ENCODE measurements at places on chromosomes 7 and 10.

GRCh38 chr10:15472431-15473395, 101.6 kb upstream of the FAM171A1 start:
- DNase-seq = peak; percentile 16

DNA sequence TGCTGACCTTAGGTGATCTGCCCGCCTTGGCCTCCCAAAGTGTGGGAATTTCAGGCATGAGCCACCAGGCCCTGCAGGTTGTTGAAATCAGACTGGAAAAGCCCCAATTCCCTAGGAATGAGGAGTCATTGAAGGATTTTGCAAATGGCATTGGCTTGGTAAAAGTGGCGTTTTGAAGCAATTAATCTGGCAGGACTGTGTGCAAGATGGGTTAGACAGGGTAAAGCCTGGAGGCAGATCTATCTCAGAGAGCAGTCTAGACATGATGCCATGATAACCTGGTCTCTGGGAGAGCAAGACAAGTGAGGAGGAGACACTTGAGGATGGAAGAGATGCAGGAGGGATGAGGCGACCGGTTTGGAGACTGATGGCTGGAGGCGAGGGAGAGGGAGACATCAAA, 45.7 kb upstream of the UBE2H start:
- DNase-seq = no peak

GRCh38 chr10:129972145-129972965, 8.3 kb upstream of the EBF3 start:
- no peak for DNase-seq

GRCh38 chr7:84841809-84842208, 345.0 kb downstream of the SEMA3D start:
- DNase-seq = no peak

GRCh38 chr7:126495733-126496132, 757.0 kb downstream of the GRM8 start:
- no peak for DNase-seq

DNA sequence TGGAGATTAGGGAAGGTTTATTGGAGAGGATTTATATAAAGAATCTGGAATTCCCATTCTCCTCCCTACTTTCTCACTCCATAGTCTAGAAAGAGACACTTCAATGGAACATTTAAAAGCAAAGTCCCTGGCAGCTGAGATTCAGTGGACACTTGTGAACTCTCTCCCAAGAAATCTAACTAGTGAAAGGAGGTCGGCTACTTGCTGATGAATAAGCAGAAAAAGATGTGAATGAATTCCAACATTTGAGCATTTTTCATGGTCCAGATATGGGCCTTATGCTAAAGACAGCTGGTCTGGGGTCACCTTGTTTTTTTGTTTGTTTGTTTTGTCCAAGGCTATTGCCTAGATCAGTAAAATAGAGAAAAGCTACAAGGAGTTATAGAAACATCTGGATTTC, 141.1 kb upstream of the LRRTM3 start:
- no peak for DNase-seq

DNA sequence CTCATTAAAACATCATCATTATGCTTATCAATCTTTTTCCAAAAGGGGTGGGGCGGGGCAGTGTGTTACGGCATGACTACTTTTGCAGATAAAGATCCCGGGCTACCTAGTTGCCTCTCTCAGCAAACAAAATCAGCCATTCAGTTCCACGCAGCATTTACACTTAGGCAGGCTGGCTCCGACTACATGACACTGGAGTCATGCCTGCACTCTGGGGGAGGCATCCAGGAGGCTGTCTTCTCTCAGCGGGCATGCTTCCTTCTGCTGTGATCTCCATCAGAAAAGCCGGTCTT, 193.9 kb upstream of the TCF7L2 start:
- DNase-seq = no peak

DNA sequence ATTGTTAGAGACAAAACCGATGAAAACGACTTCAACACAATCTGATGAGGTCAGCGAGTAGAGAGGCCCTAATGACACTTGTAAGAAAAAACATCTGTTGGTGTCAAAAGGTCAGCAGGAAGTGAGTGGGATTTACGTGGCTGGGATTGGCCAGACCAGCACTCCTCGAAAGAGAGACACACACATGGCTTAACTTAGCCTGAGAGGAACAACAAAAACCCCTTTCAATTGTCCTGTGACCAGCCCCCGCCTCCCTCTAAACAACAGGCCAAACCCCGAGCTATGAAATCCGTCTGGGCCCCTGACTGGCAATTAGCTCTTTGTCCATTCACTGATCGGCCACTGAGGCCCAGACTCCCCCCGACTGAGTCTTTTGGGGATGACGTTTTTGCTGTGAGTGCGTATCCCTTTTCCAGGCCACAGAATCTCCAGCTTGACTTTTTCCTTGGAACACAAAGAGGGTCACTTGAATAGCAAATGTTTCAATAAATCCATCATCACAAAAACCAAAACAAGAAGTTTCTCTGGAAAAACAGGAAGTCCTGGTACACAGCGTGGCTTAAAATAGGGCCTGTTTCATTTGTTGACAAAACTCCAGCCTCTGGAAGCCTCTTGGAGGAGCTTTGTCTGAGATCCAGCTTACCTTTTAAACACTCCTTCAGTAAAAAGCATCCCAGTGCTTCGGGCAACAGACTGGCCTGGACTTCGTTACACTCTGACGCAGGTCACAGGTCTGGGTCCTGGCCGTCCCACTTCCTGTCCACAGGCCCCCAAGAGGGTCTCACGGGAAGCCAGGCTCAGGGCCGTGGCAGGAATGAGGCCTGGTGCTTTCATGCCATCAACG, 103.0 kb downstream of the CTBP2 start:
- DNase-seq = no peak

GRCh38 chr7:128937271-128937646, 468 bp upstream of the IRF5 start:
- DNase-seq = no peak

DNA sequence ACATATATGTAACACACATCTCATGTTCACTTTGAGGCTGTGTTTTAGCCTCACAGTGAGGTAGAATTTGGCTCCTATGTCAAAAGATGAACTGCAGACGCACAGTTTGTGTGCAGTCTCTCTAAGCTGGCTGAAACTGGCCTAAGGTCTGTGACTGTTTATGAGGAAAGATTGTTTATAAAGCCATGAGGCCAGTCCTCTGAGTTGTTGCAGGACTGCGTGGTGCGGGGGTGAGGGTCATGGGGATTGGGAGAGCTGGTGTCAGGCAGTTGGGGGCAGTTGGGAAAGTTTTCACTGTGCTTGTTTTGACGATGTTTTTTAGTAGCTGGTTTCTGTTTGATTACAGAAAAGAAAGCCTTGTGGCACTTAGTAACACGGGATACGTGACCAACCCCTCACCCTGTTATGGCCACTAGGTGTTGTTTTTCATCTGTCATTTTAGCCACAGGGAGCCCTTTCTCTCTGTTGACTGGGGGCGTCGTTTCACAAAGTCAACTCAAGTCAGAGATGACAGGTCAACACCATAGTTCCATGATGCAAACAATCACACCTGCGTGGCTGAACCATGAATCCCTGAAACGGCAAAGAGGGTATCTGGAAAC, 310.9 kb downstream of the CCDC3 start:
- DNase-seq = no peak

- DNase-seq = no peak
These were observed 55.3 kb downstream of the INPP5A start for GRCh38 chr10:132592790-132593383.

GRCh38 chr7:44561481-44561880, 12.2 kb downstream of the DDX56 start:
- no peak for DNase-seq

DNA sequence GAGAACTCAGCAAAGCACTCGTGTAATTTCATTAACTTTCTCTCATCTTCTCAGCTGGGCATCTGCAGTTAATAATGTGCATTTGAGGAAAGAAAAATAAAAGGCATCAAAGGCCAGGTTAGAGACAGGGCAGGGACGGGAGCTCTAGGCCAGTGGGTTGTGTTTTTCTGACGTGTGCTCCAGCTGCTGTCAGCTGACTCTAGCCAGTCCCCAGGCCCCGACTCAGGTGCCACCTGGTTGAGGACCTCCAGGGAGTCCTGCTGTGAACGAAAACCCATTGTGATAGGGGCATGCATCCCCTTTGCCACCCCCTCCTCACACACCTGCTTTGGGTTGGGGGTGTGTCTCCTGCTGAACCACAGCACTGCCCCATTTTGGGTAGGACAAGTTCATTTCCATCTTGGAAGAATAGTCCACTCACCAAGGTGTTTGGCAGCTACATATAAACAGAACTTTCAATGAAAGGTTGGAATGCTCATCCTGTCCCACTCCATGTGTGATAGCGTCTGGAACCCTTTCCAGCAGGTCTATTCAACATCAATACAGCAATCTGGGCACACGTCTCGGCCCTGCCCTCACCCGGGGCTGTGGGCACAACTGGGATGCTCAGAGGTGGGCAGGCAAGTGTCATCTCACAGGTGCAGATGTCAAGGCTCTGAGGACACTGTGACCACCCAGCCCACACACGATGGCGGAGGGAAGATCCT, 146.1 kb upstream of the FAM20C start:
- no peak for DNase-seq

GRCh38 chr10:86195521-86196157, 171.0 kb downstream of the GRID1 start:
- DNase-seq = no peak

Measured in T-helper 2 cell (primary cell).